ENCODE measurements at places on chromosomes 11 and 22. TPM values are rescaled to one million over a fixed set of nuclear protein-coding genes. Genes with fewer than 3 reads are reported as not detected.

The EXT2 gene
- 22.1 TPM for total RNA-seq

The YPEL1 gene
- 3.0 TPM for total RNA-seq

The PAMR1 gene
- not detected for total RNA-seq

The EIF3L gene
- total RNA-seq, result 712 TPM

Data from activated B cell treated with CpG ODN at 0.5 μM for 24 hours (primary cell).